SK-N-SH (cell line): ENCODE measurements at places on chromosomes 1 and 21. TPM values are rescaled to one million over a fixed set of nuclear protein-coding genes. Genes with fewer than 3 reads are reported as not detected.

The PCSK9 gene
- polyA plus RNA-seq, result 0.02 and 0.03 TPM in 2 replicates

GRCh38 chr1:240496356-240496755 lies 115.6 kb downstream of the GREM2 start:
- H3K4me3 ChIP-seq, result no peak overlapping the region
- no peak for DNase-seq
- no peak overlapping the region for H3K27ac ChIP-seq
- no peaks in the 10 kb centered on the region for H3K27me3 ChIP-seq

- H3K27me3 ChIP-seq, result no peaks in the 10 kb centered on the region
- DNase-seq, result no peak
- no peaks in the 10 kb centered on the region for H3K36me3 ChIP-seq
Measured at GRCh38 chr1:65412256-65412983, 8.0 kb upstream of the LEPR start.

DNA sequence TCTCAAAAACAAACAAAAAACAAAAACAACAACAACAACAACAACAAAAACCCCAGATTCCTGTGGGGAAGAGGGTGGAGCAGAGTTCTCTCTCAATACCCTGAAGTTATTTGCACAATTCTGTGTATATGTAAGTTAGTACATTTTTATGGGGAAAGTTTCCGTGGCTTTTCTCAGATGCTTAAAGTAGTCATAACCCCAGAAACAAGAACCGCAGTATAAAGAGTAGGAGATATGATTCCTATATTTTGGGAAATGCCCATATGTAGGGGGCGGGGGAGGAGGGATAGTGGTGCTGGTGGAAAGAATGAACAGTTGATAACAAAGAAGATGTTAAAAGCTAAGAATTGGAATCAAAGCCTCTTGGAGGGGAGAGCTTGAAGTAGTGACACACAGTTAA lies 131.5 kb downstream of the DNM3 start:
- H3K27ac ChIP-seq, result no peak overlapping the region
- no peaks in the 10 kb centered on the region for H3K4me1 ChIP-seq
- H3K36me3 ChIP-seq, result no peaks in the 10 kb centered on the region
- DNase-seq, result no peak

DNA sequence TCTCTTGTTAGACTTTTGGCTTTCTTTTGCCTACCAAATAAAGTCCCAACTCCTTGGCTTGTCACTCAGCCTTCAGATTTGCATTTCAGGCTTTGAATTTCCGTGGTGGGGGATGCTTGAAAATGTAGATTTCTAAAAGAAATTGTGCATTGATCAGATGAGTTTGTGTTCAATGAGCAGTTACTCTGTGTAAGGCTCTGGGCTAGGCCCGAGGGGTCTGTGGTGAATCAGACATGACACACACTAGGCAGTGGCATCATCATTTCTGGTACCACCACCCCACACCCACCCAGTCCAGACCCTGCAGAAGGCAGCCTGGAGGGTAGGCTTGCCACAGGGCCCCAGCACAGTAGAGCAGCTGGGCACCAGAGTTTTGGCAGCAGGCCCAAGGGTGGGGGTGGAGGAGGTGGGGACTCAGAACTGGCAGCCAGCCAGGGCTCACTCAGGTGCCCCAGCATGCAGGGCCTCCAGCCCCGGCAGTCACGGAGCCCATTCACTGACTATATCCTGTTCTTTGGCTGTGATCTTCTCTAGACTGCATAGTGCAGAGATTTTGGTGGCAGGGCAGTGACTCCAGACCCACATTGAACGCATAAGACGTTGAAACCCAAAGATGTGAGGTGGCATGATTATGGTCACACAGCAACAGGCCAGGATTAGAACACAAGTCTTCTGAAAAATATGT lies 97.2 kb upstream of the ARTN start:
- peaks cover 31% of the 10 kb centered on the region for H3K4me1 ChIP-seq
- peaks cover 4% of the 10 kb centered on the region; the same call in 1 of the 2 replicates for H3K36me3 ChIP-seq
- H3K27ac ChIP-seq, result no peak overlapping the region
- H3K4me3 ChIP-seq, result no peak overlapping the region
- no peaks in the 10 kb centered on the region for H3K27me3 ChIP-seq
- DNase-seq, result peak; percentile 85

The NES gene
- 12.6 and 15.8 TPM in 2 replicates for polyA plus RNA-seq

DNA sequence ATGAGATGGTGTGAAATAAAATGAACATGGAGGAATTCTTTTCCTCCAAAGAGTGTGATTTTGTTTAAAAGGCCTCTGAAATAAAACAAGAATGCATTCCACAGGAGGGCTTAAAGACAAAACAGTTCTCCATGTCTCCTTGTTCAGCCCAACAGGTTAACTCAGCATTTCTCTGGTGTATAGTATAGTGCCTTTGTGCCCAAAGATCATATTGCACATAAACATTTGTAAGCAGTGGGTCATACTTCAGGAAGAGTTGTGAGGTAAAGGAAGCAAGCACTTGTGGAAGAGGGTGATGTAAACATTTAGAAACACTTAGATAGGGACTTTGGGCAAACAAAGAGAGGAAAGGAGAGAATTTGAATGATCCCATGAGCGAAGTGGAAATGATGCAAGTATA lies 433.9 kb downstream of the SIPA1L2 start:
- no peaks in the 10 kb centered on the region for H3K27me3 ChIP-seq
- H3K36me3 ChIP-seq, result no peaks in the 10 kb centered on the region
- DNase-seq, result no peak

DNA sequence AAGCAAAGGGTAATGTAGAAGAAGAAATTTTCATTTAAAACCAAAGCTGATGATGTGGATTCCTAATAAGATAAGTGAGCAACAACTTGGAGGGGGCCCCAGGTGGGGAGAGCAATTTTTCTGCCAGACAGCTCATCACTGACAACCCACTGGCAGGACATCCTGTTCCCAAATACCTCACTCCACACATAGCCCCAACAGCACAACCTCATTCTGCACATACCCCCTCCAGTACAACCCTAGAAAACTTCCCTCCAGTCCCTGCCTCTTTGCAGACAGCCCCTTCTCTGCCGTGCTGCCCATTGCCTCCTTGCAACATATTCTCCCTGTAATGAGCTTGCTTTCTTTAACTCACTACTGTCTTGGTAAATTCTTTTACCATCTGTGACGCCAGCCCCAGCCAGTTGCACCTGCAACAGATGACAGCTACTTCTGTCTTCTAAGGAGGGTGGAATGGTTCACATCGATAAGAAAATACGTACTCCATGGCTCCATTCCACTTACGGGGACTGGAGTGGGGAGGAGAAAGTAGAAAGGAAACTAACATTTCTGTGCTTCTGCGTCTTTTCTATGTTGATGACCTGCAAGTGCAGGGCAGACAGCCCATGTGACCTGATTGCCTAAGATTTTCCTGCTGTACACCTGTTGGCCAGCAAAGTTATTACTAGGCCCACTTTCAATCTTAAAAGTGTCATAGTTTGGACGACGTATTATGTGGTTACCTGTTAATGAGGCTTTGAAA lies 14.7 kb downstream of the RHEX start:
- DNase-seq, result no peak
- no peak overlapping the region for H3K27ac ChIP-seq
- H3K4me3 ChIP-seq, result no peak overlapping the region
- no peaks in the 10 kb centered on the region for H3K4me1 ChIP-seq
- H3K27me3 ChIP-seq, result peaks cover 18% of the 10 kb centered on the region

DNA sequence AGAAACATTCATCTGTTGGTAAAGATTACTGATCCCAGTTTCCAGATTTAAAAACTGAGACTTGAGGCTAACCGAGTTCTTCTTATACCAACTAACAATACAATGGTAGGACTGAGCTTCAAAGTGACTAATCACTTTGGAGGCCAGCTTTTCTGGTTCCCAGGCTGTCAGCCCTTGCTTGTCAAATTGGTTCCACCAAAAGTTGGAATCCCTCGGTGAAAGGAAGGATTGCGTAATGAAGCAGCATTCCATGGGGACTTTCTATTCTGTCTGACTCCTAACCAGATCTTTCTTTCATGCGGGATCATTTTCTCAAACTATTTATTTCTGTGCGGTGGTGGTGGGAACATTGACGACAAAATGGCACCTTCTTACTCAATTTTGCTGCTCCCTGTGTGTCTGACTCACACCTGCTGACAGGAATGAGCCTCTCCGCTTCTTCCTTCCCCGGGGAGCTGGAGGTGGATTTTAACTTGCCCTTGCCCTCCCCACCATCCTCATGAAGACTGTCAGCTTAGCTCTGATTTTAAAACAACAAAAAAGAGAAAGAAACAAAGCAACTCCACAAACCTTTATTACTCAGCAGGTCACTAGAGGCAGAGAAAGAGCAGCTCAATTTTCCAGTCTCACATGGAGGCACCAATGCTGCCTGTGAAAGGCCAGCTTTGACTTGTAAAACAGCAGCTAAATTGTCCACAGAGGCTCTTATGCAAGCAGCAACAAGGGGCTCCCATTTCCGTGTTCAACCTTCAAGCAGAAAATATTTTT lies 32.9 kb upstream of the RASAL2 start:
- no peaks in the 10 kb centered on the region for H3K27me3 ChIP-seq
- DNase-seq, result no peak
- no peaks in the 10 kb centered on the region for H3K36me3 ChIP-seq
- H3K4me1 ChIP-seq, result peaks cover 6% of the 10 kb centered on the region
- peak overlapping the region; percentile 64 for H3K27ac ChIP-seq
- no peak overlapping the region for H3K4me3 ChIP-seq

- no peaks in the 10 kb centered on the region for H3K27me3 ChIP-seq
- H3K4me1 ChIP-seq, result no peaks in the 10 kb centered on the region; the same call in 1 of the 2 replicates
- no peaks in the 10 kb centered on the region for H3K36me3 ChIP-seq
- no peak overlapping the region for H3K27ac ChIP-seq
Measured at GRCh38 chr1:182086620-182087019, 25.1 kb upstream of the ZNF648 start.

The CD1B gene
- polyA plus RNA-seq, result not detected in 2 replicates

DNA sequence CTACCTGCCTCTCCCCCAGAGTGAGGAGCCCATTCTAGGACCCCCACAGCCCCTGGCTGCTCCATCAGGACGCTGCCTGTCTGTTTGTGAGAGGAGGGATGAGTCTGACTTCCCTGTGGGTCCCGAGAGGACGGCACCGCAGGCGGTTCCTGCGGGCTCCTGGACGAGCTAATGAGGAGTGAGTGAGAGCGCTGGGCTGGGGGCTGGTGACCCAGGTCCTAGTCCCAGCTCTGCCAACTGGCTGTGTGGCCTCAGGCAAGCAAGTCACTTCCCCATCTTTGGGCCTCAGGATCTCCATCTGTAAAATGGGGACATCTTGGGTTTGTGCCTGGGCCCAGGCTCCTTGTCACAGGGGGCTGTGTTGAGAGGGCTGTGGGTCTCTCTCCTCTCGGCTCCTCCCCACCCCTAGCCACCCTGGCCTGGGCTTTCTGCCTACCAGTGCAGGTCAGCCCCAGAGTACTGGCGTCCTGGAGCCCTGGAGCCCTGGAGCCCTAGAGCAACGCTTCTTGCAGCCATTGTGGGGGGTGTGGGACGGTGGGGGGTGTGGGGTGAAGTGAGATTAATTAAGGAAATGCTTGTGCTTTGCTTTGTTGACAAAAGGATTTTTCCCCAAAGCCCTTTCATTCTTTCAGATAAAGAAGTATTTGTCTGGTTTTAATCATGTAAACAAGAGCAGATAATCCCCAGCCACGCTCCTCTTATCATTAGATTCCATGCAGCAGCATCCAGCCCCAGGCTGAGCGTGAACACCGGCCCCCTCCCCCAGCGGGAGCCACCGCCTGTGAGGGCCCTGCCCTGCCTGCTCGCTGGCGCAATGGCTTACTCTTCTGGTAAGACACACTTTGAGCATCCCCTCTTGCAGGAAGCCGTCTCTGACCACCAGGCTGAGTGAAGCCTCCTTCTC lies 26.8 kb downstream of the SLC1A7 start:
- H3K4me1 ChIP-seq, result peaks cover 10% of the 10 kb centered on the region; the same call in 1 of the 2 replicates
- no peak overlapping the region for H3K27ac ChIP-seq
- H3K36me3 ChIP-seq, result no peaks in the 10 kb centered on the region
- H3K4me3 ChIP-seq, result no peak overlapping the region
